ENCODE measurements at places on chromosomes 16 and 17.
A peak's percentile ranks its signal among the peaks of the same experiment; 100 is the strongest.

GRCh38 chr17:77899498-77899897, 59.0 kb upstream of the TNRC6C start:
- DNase-seq = no peak

DNA sequence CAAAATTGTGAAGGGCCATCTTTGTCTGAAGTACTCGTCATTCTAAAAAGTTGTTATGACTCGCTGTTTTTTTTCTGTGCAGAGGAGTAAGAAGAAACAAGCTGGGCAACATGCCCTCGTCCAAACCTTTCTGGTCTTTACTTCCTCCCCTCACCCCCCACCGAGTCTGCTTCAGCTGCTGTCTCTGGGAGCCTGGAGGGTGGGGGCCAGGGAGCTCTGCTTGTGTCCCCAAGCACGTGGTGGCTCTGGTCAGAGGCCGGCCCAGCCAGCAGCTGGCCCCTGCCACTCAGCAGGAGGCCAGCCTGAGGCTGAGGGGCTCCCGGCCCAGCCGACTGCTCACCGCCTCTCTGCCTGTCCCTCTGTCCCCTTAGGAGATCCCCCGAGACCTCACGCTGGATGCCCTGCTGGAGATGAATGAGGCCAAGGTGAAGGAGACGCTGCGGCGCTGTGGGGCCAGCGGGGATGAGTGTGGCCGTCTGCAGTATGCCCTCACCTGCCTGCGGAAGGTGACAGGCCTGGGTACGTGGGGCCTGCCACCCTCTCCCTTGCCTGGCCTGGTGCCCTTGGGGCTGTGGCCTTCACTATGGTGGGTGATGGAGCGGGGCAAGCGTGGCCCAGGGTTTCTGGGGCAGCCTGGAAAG, 53.7 kb upstream of the LGALS9 start:
- no peak for DNase-seq

DNA sequence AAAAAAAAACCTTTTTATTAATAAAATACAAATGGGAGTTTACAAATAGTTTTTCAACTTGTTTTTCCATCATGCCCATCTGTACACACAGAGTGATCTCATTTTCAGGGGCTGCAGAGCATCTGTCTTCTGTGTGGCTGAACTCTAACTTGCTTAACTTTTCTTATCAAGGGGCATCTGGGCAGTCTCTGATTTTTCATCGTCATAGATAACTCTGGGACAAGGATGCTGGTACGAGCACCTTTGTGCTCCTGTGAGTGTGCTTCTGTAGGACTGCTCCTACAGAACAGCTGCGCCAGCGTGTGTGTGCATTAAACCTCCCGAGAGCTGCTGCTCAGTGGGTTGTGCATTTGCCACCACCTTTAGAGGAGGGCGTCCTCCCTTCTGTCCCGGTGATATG, 34.6 kb upstream of the TAC4 start:
- no peak for DNase-seq

DNA sequence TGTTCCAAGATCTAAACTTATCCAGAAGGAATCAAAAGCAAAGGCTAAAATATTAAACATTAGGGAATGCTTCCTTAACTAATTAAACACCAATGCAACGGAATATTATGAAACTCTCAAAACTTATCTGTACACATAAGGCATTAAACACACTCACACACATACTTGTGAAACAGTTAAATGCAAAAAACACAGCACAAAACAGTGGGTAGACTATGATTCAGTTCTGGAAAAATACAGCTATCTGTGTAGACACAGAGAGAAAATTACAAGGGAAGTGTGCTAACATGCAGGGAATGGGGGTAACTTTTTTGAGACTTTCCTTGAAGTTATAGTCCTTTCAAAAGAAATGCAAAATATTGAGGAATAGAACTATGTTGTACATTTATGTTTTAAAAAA, 36.7 kb upstream of the CCL1 start:
- no peak for DNase-seq

DNA sequence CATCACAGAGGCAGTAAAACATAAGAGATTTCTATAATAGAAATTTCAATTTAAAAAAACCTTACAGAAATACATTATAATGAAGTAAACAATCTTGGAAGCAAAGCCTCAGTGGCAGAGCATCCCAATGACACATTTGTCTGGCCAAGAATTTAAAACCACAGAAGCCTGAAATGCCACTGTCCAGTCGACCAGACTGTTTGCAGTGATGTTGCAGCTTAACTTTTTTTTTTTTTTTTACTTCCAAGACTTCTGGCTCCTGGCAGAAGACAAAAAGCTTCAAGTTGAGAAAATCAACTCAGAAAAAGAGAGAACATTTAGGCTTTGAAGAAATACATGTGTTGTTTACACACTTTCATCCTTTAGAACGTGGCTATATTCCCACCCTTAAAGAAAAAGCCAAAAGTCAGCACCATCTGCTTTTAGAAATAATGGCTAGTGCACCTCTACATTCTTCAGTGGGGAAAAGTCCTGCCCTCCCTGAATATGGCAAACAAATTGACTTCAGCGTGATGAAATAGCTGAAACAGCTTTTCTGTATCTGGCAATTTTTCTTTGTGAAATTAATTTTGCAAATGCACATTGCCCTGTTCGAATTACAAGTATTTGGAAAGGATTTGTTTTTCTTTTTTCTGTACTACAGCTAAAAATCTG, 205.5 kb upstream of the MON1B start:
- DNase-seq = no peak

GRCh38 chr16:83308414-83308813, 499.4 kb upstream of the HSBP1 start:
- DNase-seq = no peak

GRCh38 chr16:24540602-24541210, 1.3 kb downstream of the RBBP6 start:
- DNase-seq = peak; percentile 6

- no peak for DNase-seq
These were observed 5.9 kb downstream of the DNAH17 start for GRCh38 chr17:78571329-78571728.

- peak; percentile 45 for DNase-seq
These were observed 14.9 kb downstream of the IGFBP4 start for GRCh38 chr17:40457964-40458791.

DNA sequence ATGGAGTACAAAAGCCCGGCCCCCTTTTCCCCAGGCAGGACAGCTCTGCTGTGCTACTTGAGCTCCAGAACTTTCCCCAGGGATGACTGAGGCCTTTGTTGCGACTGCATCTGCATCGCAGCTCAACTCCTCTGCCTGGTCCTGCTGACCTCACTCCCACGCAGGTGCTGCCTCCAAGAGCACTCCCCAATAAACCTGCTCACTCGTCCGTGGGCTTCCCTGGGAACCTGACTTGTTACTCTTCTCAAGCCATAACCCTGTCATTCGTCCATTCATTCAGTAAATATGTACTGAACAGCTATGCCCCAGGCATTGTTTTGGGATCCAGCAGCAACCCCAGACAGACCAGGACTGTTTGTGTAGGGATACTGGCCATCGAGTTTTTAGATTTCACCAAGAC, 11.6 kb upstream of the RMI2 start:
- DNase-seq = no peak

GRCh38 chr16:67749436-67750078, 30.4 kb upstream of the GFOD2 start:
- no peak for DNase-seq

DNA sequence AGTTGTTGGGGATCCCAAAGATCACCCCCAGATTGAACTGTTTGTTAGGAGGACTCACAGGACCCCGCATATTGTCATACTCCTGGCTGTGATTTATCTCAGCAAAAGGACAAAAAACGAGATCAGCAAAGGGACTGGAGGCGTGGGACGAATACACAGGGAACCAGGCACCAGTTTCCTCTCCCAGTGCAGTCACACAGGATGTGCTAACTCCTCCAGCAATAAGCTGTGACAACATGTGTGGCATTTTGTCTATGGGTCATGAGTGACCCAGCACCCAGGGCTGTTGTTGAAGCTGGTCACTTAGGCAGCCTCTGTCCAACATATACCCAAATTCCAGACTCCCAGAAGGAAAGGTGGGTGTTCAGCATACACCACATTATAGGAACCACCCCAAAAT, 60.9 kb downstream of the CPPED1 start:
- DNase-seq = no peak

DNA sequence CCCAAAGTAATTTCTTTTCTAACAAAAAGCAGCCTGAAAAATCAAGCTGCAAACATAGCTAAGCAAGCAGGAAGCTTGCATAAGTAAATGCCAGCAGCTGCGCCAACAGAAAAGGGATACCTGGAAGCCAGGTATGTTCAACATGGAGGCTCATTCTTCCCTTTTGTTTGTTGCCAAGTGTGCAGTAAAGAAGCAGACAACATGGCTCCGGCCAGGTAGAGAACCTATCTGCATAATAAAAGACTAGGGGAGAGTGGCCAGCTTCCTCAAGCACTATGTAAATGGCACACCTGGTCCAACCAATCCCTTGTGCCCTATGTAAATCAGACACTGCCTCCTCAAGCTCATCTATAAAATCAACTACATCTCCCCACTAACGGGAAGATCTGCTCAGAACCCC, 1407.0 kb downstream of the CDH11 start:
- no peak for DNase-seq

DNA sequence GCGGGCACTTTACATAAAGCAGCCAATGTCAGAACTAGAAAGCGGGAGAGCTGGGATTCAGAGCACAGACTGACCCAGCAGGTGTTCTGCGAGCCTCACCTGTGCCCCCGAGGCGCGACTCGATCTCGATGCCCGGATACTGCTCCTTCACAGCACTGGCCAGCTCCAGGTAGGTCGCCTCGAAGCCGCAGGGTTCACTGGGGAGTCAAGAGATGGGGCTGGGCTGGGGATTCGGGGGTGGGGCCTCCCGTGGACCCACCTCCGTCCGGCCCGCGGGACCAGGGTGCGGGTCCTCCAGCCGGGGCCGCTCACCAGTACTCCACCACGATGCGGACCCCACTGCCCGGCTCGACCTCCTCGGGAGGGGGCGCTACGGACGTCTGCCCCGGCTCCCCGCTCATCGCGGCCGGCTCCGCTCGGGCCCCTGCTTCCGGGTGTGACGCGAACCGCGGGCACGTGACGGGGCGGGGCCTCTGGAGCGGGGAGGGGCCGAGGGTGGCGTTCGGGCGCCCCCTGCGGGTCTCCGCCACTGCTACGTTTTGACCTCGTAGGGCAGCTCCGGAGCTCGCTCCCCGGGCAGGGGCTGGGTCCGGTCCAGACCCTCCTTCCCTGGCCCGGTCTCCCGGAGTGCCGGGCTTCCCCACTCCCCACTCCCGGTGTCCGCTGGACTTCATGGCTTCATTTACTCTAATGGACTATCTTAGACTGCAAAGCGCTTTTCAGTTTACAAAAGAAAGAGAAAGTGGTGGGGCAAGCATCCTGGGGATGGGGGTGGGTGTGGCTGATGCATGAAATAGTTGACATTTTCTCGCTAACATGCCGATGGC, at the start of gene MIEN1:
TSS of gene MIEN1 (minus strand) at position 438 of the 827 bp plus-strand sequence. CDS start at position 401, 37 bp downstream.
- DNase-seq = peak; percentile 48

GRCh38 chr16:19555938-19556771, 652 bp downstream of the VPS35L start:
- DNase-seq = peak; percentile 50

GRCh38 chr16:6206080-6206479, 1108.5 kb upstream of the EEF2KMT start:
- DNase-seq = no peak

GRCh38 chr16:3113765-3114479, 1.5 kb downstream of the ZNF205 start:
- DNase-seq = no peak

DNA sequence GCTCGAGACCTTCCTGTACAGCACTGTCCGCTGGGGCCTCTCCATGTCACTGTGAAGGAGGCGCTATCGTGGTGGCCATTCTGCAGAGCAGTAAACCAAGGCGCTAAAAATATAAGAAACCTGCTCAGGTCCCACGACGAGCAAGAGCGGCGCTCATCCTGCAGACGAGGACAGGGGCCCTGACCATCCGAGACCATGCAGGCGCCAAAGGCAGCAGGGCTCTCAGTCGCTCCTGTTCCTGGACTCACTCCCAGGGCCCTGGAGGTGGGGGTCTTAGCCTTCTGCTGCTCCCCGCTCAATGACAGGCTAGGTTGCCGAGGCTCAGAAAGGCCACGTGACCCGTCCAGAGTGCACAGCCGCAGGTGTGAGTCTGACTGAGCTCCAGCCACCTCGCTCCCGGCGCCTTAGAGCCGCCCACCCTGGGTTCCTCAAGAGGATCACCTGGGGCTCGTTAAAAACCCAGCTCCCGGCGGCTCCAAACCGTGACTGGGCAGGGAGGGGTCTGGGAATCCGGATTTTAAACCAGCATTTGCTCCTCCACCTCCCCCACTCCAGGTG, 509 bp upstream of the ATP2C2 start:
- no peak for DNase-seq

DNA sequence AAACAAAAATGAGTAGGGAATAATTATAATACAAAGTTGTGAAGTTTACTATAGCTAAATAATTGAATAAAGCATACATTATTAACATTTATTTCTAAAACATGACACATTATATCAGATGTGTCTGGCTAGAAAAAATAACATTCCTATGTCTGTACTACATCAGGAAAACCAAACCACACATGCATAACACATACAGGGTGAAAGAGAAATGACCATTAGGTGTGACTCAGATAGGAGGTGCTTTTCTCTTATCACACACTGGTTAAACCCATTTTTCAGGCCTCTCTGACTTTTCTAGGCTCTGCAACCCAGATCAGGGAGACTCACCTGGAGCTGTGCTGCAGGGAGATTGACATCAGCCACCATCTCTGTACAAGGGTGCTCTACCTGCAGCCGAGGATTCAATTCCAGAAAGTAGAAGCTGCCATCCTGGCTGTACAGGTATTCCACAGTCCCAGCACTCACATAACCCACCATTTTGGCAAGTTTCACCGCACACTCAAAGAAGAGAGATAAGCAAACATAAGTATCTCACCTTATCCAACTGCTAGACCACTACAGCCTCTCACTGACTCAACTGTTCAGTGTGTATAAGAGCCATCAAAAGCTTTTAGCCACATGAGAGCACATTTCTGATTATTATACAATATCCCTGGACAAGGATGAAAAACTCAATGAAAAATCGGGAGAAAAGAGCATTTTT, 116.6 kb upstream of the C17orf78 start:
- DNase-seq = no peak

- no peak for DNase-seq
These were observed 180.5 kb downstream of the IRX3 start for GRCh38 chr16:54106057-54106456.
